ENCODE measurements at places on chromosomes 11 and 22.
A peak's percentile ranks its signal among the peaks of the same experiment; 100 is the strongest.

GRCh38 chr11:58769308-58769707 is 37.6 kb upstream of the GLYAT start:
- no peak for DNase-seq

DNA sequence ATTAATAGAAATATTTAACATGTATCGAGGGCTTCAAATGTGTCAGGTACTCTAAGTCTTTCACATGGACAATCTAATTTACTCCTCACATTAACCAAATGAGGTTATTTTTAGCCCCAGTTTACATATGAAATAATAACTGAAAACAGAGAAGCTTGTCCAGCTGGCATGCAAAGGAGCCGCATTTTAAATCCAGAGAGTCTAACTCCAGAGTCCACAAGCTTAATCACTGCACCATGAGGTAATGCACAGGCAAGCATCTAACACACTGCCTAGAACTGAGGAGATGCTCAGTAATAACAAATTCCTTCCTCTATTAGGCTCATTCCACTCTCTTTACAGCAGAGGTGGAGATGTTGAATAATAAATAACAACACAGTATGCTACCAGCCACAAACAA is 165.7 kb upstream of the GUCY1A2 start:
- DNase-seq = no peak

- DNase-seq = peak; percentile 10
Measured at GRCh38 chr11:20762116-20762844, 92.9 kb downstream of the NELL1 start.

DNA sequence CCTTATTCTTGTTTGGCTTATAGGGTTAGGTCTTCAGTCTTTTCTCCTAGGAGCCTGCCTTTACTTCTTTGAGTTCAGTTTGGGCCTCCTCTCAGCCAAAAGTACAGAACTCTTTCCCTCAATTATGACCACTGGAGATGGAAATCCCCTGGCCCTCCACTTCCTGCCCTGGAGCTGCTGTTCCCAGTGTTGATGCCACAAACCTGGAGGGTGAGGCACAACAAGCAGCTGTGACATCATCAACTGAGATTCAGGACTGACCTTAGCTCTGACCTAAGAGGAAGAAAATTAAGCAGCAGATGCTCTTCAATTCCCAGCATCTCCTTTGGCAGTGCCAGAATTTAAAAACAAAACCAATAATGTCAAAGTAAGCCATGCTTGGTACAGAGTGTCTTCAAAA is 3.0 kb downstream of the ABTB2 start:
- peak; percentile 32 for DNase-seq

GRCh38 chr11:5310423-5310822 is 8.7 kb upstream of the OR51B4 start:
- DNase-seq = no peak

DNA sequence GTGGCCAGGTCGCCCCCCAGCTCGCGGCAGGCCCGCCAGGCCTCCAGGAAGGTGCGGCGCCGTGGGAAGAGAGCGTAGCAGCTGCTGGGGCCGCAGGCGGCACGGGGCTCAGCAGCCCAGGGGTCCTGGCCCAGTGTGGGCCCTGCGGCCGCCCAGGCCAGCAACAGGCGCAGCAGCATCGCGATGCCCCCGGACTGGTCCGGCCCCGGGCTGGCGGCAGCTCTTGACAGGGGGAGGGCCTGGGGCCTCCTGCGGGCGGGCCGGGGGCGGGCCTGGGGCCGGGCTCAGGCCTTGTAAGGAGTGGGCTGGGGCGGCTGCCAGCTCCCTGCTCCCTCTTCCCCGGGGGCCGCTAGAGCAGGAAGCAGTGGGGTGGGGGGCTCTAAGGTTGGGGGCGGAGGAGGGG is at the start of gene CD248:
TSS of gene CD248 (minus strand) at position 196 of the 403 bp plus-strand sequence. CDS start at position 179, 17 bp downstream.
- DNase-seq = peak; percentile 64

DNA sequence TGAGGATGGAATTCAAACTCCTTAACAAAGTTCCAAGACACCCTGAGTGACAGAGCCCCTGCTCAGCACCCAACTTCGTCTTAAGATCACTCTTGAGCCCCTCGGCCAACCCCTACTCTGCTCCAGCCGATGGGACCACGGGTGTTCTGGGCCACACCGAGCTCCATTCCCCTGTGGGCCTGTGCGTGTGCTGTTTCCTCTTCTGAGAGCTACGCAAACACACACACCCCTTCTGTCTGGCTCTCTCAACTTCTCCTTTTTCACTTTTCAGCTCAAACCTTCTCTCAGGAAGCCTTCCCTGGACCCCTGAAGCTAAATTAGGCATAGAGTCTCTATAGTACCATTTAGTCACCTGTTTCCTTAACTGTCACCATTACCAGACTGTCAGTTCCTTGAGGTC is 37.5 kb upstream of the NNMT start:
- DNase-seq = no peak

DNA sequence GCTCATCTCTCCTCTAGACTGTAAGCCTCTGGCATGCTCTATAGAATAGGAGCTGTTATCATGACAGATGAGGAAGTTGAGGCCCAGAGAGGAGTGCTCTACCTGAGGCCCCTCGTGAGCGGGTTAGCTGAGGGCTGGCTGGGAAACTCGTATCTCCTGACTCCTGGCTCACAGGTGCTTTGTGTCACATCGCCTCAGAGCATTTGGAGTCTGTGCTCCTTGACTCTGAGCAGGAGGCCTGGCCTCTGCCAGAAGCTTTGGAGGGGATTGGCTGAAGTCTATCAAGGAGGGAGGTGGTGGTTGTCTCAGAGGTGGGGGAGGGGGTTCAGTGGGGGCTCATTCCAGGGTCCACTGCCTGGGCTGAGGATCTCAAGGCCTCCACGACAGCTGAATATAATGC is 7.4 kb downstream of the KCNC1 start:
- DNase-seq = no peak

DNA sequence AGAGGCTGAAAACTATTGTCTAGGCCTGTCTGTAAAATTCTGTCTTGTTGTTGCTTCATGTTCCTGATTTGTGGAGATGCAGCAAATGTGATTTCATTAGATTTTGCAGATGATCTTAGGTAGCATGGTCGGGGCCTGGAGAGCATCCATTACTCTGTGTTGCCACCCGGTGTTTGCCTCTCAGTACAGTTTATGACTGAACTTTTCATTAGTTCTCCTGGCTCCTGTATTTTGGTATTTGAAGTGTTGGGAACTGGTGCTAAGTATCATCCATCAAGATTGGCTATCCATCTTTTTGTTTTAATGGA is 7.7 kb downstream of the YWHAH start:
- DNase-seq = no peak

DNA sequence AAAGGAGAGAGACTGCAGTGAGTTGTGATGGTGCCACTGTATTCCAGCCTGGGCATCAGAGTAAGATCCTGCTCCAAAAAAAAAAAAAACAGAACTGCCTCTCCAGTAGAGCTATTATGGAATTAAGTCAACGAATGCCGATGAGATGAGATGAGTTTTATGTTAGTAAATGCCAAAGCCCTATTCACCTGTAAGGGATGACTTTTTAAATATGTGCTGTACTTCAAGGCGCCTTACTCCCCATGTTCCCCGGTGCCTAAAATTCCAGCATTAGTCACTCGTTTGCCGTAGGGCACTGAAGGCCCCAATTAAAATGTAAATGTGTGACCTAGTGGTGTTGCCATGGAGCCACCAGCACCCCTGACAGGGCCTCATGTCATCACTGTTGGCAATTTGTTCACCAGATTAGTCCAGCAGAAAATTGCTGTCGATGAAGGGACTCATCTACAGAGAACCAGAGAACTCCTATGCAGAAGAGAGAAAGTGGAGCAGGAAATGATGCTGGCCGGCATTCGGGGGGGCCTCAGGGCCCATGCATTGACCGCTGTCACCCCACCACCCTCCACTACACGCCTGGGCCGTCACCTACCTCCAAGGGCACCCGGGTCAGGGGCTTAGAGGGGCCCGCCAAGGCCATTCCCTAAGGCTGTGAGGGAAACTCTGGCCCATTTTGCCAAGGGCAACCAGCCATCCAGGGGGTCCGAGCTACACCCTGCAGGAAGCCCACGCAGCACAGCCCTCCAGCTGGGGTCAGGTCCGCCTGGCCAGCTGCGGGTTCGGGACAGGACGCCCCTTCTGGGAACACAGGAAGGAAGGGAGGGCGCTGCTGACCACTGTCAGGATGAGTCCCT is 17.8 kb downstream of the LIF start:
- peak; percentile 15 for DNase-seq

DNA sequence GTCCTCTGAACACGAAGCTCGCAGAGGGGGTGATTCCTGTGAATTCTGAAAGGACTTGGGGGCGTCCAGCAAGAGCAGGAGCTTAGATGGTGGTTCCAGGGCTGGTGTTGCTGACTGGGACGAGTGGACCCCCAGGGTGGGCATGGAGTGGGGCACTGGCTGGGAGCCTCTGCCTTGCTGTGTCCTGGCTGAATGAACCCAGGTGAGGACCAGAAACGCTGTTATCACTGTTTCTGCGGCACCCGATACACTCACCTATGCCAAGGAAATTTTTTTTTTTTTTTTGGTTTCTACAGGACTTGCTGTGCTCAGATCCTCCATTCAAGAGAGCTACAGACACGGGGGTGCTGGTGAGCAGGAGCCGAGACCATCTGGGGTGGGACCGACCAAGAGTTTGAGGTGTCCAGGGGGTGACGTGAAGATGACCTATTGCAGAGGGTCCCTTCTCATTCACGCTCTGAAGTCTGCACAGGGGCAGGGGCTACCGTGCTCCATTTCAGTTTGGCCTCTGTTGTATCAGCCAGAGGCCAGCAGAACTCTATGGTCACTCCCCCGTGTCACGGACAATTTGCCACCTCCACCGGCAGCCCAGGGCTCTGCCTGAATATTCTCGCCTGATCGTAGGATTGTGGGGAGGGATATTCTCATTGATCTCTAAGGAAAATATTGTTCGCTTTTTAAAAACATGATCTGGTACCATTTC is 3.6 kb downstream of the SMIM38 start:
- no peak for DNase-seq

DNA sequence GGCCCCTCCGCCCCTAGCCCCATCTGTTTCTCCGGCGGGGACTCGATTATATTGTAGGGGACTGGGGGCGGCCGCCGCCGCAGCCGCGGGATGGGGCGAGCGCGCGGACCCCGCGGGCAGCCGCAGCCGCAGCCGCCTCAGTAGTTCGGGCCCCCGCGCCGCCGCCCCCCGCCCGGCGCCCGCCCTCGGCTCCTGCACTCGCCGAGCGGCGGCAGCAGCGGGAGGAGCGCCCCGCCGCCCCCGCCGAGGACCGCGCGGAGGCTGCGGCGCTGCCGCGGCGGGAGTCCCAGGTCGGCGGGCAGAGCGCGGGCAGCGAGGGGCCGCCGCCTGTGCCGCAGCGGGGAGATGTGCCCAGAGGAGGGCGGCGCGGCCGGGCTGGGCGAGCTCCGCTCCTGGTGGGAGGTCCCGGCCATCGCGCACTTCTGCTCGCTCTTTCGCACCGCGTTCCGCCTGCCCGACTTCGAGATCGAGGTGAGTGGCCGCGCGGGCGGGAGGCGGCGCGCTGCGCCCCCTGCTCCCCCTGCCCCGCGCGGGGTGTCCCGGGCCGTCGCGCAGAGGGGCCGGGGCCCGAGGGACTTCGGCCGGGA is at the start of gene CECR2:
TSS of gene CECR2 (plus strand) at position 22 of the 587 bp plus-strand sequence. CDS start at position 346, 324 bp downstream.
- peak; percentile 71 for DNase-seq

DNA sequence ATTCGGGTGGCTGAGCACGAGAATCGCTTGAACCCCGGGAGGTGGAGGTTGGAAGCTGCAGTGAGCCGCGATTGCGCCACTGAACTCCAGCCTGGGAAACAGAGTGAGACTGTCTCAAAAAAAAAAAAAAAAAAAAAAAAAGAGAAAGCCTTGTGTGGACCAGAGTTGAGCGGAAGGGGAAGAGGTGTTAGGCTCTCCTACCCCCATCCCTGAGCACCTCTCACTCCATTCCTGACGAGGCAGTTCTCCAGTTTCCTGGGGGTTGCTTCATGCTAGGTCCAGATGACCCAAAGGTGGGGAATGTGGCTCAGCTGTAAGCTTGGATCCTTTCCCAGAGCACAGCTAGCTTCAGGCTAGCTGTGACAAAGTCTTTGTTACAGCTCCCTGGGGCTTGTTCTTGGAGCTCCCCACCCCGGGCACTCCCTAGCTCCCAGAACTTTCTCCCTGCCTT is 8.8 kb upstream of the DNAL4 start:
- peak; percentile 30 for DNase-seq

GRCh38 chr22:24465566-24465965 is 29.6 kb upstream of the UPB1 start:
- DNase-seq = no peak

- DNase-seq = no peak
Measured at GRCh38 chr22:40289991-40290459, 56.3 kb upstream of the ADSL start.

- DNase-seq = no peak
Measured at GRCh38 chr11:60264644-60265043, 15.8 kb upstream of the MS4A4A start.

DNA sequence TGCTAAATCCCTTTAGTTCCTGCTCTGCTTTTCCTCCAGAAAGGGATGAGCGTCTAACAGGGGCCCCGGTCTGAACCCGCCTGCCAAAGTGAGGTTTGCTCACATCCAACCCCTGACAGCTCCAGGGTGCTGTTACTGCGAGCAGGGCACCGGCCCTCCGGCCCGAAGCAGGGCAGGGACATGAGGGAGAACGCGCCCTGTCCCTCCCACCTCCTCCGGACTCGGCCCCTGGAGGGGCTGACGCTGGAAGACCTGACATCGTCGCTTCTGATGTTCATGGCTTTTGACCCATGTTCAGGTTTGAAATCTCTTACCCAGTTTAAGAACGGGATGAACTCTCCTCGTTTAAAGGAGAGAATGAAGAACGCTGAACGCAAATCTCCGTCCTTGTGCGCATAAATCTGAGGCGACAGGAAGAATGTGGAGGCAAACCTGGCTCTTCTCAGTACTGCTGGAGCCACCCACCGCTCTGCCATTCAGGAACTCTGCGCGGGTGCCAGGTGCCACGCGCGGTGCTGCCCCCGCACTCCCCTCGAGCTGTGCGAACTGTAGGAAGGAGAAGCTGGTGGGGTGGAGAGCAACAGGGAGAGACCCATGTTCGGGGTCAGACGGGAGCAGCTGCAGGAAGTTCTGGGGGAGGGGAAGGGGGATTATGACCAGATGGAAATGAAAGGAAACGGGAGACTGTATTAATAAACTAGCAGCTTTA is 826 bp upstream of the EEF1G start:
- DNase-seq = peak; percentile 75

- no peak for DNase-seq
Measured at GRCh38 chr11:71212871-71213559, 39.4 kb downstream of the SHANK2 start.

GRCh38 chr11:61139387-61139786 is 21.8 kb downstream of the VPS37C start:
- no peak for DNase-seq

Measured in DMS53 (cell line).